Endothelial cell of umbilical vein (primary cell): ENCODE measurements at places on chromosomes 2 and 18.

DNA sequence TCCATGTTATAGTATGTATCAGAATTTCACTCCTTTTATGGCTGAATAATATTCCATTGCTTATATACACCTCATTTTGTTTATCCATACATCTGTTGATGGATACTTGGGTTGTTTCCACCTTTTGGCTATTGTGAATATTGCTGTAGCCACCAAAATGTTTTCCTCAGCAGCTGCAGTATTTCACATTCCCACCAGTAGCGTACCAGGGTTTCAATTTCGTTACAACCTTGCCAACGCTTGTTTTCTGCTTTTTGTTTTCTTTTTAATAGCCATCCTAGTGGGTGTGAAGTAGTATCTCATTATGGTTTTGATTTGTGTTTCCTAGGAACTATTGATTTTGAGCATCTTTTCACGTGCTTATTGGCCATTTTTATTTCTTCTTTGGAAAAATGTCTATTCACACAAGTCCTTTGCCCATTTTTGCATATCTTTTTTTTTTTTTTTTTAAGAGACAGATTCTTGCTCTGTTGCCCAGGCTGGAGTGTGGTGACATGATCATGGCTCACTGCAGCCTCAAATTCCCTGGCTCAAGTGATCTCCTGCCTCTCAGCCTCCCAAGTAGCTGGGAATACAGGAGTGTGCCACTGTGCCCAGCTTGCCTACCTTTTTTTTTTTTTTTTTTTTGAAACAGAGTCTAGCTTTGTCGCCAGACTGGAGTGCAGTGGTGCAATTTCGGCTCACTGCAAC lies 14.2 kb downstream of the UBXN2A start:
- no peak overlapping the region for H3K4me3 ChIP-seq
- no peaks in the 10 kb centered on the region for H3K4me1 ChIP-seq
- no peak for DNase-seq
- H3K27me3 ChIP-seq, result no peaks in the 10 kb centered on the region
- no peak overlapping the region for H3K27ac ChIP-seq
- no peaks in the 10 kb centered on the region for H3K36me3 ChIP-seq

DNA sequence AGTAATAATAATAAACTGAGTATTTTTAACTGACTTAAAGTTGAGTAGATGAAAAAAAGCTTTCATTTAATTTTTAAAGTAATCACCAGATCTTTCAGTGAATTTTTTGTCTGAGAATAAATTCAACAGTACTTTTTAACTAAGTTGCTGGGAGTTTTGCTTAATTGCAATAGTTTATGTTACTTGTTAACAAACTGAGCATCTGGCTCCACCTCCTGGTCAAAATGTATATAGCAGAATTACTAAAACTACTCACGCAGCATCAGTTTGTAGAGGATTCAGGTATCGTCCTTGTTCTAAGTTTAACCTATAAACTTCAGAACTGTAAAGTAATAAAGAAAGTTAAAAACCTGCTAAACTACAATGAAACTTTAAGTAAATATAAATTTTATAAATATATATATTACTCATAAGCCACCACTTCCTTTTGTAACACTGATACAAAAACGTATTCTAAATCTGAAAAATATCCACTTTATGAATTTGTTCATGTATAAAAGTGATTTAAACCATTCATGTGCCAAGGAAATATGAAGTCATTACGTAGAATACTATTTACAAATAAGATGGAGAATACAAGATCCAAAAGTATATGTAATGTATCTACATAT lies 21.3 kb downstream of the NOL10 start:
- peak; percentile 82 for DNase-seq
- no peak overlapping the region for H3K4me3 ChIP-seq
- no peaks in the 10 kb centered on the region for H3K4me1 ChIP-seq
- peaks cover 3% of the 10 kb centered on the region for H3K36me3 ChIP-seq

GRCh38 chr18:9182852-9183399 lies 46.3 kb downstream of the ANKRD12 start:
- H3K36me3 ChIP-seq, result no peaks in the 10 kb centered on the region
- H3K27ac ChIP-seq, result no peak overlapping the region
- no peaks in the 10 kb centered on the region for H3K27me3 ChIP-seq
- no peak for DNase-seq
- no peak overlapping the region for H3K4me3 ChIP-seq

- H3K4me1 ChIP-seq, result peaks cover 4% of the 10 kb centered on the region
- H3K36me3 ChIP-seq, result no peaks in the 10 kb centered on the region
- H3K27ac ChIP-seq, result no peak overlapping the region
- DNase-seq, result peak; percentile 24
- no peaks in the 10 kb centered on the region for H3K27me3 ChIP-seq
Measured at GRCh38 chr2:166188084-166188483, 60.3 kb upstream of the SCN1A start.
